Left hindlimb (tissue), 1 donor: ENCODE measurements at places on chromosomes 2 and 18.

GRCh38 chr2:165471349-165471950 is 2.0 kb downstream of the CSRNP3 start:
- no peak for DNase-seq

GRCh38 chr2:236915186-236915585 is 170.5 kb upstream of the COPS8 start:
- no peak for DNase-seq

GRCh38 chr18:4960578-4960977 is 236.5 kb downstream of the AKAIN1 start:
- no peak for DNase-seq

DNA sequence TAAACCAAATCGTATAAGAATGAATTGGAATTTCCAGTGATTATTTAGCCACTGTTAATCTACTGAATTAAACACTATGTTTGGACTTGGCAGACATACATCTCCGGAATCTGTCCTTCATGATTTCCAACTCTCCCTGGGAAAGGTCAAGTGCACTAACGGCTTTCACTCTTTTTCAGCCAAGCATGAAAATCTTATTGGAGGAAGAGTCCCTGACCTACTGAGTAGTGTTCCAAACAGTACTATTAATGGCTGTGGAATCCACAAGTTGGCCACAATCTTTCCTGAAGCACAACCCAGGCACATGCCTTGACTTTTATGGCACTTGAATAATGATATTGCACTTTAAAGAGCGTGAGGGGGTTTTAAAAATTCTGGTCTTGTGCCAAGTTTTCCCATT is 318.9 kb upstream of the RND3 start:
- DNase-seq: no peak

DNA sequence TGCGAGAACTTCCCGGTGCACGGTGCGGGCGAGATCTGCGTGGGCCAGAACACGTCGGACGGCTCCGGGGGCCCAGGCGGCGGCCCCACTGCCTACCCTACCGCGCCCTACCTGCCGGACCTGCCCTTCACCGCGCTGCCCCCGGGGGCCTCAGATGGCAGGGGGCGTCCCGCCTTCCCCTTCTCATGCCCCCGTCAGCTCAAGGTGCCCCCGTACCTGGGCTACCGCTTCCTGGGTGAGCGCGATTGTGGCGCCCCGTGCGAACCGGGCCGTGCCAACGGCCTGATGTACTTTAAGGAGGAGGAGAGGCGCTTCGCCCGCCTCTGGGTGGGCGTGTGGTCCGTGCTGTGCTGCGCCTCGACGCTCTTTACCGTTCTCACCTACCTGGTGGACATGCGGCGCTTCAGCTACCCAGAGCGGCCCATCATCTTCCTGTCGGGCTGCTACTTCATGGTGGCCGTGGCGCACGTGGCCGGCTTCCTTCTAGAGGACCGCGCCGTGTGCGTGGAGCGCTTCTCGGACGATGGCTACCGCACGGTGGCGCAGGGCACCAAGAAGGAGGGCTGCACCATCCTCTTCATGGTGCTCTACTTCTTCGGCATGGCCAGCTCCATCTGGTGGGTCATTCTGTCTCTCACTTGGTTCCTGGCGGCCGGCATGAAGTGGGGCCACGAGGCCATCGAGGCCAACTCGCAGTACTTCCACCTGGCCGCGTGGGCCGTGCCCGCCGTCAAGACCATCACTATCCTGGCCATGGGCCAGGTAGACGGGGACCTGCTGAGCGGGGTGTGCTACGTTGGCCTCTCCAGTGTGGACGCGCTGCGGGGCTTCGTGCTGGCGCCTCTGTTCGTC is 1.7 kb downstream of the FZD7 start:
- peak; percentile 80 for DNase-seq

GRCh38 chr18:79200546-79201268 is 131.5 kb downstream of the ATP9B start:
- peak; percentile 84 for DNase-seq

DNA sequence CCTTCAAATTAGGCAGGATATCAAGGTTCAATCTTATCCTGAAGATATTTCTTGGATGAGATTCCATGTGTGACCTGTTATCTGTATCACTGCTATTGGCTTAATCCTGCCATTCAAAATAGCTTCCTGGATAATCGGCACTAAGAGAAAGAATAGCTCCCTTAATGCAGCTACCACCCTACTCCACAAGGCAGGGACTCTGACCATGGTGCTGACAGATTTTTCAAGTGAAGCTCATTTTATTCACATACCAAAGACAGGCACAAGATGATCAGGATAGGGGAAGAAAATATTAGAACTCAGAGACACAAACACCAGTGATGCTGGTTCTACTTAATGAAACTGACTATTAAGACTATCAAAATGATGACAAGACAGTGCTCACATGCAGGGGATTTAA is 74.9 kb downstream of the ORC4 start:
- DNase-seq: no peak

DNA sequence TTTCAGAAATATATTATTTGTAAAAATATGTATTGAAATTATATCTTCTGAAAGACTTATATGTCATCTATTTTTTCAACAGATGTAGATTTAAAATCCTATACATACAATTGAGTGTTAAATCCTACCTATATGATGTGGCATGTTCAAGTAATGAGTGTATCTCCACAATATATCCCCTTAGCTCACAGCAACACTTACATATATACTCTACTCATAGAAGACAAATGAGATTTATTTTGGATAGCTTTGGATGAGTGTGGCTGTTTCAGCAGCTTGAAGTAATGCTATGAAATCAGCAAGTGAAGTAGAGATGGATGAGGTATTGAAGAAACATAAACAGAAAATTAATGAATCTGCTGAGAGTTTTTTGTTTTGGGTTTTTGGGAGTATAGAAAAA is 263.1 kb downstream of the ARHGAP15 start:
- DNase-seq: no peak

DNA sequence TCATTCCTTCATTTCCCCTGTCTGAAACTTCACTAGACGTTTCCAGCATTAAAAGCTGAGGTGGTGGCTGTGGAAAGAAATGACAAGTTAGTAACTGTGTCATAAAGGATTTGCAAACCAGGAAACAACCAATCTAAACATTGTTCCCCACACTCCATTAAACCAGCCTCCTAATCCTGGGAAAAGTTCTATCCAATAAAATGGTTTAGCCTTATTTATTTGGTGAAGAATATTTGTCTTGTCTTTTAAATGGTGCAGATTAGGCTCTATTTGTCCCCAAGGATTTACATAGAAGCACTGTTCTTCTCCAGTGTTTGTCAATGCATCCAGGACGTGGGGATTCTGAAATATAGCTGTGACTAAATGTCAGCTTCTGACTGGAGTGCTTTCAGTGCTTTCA is 10.5 kb upstream of the DPP4 start:
- no peak for DNase-seq

- DNase-seq: no peak
These were observed 24.6 kb downstream of the ARL6IP6 start for GRCh38 chr2:152743002-152743401.

DNA sequence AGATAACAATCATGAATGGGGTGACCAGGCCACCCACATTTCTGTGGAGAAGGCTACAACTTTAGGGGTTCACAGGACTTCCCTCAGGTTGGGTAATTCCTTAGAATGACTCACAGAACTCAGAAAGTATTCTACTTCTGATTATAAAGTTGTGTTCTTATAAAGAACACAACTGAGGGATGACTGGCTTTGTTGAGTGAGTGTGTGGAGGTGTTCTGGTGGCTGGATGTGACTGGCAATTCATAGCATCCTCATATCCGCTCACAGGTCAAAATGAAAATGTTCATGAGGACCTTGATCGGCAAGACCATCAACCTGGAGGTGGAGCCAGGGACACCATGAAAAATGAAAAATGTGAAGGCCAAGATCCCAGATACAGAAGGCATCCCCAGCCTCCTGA is 143.3 kb upstream of the CAB39 start:
- no peak for DNase-seq

GRCh38 chr2:29110916-29111535 is 4.2 kb upstream of the CLIP4 start:
- no peak for DNase-seq

DNA sequence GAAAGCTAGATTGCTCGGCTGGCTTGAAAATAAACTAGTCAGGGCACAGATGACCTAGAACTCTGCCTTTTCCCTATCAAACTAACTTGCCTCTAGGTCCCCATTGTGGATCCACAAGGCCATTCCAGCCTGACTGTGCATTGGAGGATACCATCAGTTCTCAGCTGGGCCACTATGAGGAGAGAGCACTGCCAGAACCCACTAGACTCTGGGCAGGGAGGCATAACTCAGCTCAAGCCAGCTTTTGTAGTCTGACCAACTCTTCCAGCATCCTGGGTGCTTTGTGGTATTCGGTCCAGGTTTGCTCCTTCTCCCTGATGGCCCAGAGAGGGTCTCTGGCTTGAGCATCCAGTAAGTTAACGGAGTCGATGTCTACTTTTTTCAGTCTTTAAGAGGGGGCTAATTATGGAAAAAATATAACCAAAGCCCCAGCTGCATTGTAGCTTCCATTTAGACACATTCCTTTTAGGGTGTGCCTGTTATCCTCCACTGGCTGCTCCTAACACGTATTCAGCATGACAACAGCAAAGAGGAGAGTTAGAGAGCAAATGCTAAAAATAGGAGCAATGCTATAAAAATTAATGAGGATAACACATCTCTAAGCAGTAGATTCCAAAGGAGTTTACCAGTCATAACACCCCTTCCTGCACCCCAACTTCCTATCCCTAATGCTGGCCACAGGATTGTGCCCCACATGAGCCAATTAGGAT is 15.2 kb downstream of the GKN2 start:
- no peak for DNase-seq

DNA sequence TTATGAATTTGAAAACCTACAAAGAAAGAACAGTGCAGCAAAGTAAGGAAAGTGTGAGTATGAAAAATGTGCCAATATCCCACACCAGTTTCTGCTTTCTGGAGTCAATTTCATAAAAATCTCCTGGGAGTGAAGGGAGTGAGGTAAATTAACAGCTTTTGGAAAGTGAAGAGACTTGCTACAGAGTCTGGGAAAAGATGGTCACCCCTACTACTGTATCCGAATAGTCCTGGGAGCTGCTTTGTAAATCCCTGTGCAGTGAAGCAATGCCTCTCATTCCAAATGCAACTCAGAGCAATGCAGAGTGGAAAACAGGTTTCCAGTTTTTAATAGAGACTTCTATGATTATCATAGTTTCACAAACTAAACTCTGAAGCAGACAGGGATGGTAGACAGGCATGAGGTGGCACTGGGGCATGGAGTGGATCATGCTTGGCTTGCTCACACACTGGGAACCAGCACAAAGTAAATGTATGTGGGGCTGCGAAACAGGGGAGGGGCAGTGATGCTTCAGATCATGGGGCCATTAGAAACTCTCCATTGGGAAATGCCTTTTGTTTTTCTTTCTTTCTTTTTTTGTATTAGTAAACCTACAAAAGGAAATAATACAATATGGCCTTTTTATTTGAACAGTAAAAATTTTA is 10.6 kb downstream of the COL5A2 start:
- no peak for DNase-seq

GRCh38 chr18:3060667-3061580 is 48.0 kb upstream of the LPIN2 start:
- no peak for DNase-seq

DNA sequence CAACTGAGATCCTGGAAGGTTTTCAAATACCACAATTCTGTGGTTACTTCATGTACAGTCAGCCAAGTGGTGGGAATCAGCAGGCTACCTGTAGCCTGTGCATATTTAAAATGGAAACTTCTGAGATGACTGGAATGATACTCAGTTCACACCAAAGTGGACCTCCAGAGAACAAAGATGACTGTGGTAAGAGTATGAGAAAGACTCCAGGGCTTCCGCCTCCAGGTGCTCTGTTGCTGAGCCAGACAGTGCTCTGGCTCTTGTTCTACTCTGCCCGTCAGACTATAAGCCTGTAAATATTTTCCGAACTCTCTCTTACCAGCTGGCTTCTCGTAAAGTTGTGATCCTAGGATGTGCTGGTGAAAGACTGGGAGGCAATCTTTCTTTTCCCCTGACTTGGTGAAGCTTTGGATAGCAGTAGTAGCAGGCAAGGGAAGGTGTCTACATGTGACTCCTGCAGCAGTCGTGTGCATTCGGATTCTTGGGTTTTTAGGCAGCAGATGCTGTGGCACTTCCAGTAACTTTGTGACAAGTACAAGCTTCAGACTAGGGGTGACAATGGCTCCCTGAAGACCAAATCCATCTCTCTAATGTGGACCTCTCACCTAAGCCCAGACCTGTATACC is 23.1 kb downstream of the ST3GAL5 start:
- no peak for DNase-seq

DNA sequence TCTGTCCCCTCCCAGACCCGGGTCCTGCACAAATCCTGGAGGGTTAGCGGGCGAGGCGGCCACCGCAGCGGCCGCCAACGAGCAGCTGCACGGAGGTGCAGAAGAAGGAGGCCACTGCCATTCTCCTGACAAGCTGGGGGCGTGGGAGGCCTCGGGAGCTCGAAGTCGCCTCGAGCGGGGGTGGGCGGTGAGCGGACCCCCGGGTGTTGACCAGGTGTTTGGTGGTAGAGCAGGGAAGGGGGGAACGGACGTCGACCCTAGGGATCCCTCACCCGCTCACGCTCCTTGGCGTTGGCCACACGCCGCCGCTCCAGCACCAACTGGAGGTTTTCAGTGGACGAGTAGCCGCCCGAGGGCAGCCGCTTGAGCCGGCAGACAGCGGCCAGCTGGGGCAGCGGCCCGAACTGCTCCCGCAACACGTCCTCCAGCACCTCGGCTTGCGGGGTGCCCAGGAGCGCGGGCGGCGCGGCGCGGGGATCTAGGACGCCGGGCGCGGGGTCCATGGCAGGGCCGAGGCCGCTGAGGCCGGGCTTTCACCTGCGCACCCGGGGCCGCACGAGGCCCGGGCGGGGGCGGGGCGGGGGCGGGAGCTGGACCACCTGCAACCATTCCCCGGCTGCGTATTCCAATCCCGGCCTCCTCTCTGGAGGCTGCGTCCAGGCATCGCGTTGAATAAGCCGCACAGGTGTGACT is at the start of gene FIGLA:
Gene FIGLA (minus strand): TSS at position 508 of the 693 bp plus-strand sequence. CDS start 5 bp downstream, at position 503.
- DNase-seq: no peak

DNA sequence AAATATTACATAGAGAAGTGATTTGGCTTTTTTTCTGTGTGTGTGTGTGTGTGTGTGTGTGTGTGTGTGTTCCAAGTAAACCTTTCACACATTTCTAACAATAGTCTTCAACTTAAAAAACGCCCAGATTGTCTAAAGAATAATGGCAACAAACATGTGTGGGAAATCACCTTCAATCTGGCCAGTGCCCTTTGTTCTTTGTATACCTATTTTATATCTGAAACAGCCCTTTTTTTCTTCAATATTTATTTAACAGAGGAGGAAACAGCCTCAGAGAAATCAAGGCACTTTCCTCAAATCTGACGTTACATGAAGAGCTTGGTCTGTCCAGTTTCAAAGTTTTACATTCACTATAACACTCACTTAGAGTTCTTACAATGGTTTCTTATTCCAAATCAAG is 25.3 kb downstream of the CCDC195 start:
- DNase-seq: no peak
